ENCODE measurements at places on chromosomes 7 and 10.

DNA sequence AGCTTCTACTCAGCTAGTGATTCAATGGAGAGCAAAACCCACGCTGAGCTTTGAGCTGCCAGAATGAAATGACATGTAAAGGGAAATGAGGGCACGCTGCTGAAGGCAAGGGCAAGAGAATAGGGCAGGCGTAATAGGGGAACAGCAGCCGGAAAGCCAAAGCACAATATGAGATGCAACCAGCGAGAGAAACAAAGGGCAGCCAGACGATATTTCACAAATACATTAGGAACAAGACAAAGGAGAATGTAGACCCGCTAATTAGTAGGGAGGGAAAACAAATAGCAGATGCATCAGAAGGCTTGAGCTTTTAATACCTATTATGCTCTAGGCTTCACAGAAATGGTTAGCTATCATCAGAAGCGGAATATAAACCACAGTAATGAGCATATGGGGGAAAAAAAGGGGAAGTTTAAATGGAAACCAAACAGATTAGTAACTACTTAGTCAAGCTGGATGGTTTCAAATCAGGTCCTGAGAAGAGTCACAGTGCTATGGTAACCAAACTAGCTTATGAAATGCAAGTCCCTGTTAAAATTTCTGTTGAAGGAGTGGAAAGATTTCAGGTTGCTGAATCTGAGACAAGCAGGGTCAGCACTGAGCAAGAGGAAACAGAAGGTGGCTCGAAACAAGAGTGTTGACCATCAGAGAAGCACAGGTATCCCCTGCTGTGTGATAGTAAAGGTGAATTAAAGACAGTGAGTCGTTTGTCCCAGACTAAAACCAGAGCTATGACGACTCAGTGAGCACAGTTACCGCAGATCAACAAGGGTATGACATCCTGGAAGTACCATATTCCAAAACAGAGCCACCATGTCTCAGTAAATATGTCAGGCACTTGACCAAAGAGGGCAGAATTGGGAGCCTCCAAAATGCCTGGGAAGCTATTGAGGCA is 496.9 kb upstream of the CELF2 start:
- DNase-seq, result no peak

- no peak for DNase-seq
Observed at GRCh38 chr10:29635711-29636144, 957 bp upstream of the SVIL start.

GRCh38 chr10:103282961-103283360 is 6.0 kb downstream of the INA start:
- no peak for DNase-seq

GRCh38 chr7:30038196-30038980 is 10.2 kb downstream of the PLEKHA8 start:
- no peak for DNase-seq

DNA sequence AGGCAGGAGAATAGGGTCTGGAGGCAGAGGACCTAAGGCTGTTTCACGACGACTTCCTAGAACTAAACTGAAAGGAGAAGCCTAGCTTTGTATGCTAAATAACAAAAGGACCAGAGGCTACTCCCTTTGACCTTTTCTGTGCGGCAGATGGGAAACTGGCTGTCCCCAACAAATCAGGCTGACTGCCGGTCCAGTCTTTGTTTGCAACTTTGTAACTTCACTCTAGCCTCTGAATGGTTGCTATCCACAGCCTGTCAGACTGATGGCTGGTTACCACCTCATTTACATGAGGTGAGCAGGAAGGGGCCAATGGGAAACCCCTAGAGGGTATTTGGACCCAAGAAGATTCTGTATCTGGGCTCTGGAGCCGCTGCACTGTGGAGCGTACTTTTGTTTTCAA is 132.6 kb upstream of the SHH start:
- DNase-seq, result no peak

DNA sequence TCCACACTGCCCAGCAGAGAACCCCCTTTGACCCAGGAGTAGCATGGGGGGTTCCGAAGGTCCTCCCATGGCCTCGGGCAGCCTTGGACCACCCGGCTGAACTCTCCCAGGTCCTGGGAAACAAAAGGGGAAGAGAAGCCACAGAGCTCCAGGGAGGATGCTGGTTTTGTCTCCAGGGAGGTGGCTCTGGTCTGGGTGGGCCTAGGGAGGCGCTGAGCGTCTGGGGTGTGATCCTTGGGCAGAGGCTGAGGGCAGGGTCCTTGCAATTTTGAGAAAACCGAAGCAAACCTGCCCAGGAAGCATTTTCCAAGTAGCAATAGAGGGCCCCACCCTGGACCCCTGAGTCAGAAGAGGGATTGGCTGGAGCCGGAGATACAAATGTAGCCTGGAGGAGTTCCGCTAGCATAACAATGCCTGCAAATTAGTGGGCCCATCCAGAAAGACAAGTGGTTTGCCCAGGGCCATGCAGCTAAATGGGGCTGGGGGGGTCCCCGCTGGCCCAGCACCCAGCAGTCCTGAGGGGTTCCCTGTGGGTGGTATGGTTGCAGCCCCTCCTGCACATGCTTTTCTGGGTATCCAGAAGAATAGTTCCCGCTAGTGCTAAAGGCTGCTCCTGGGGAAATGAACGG is 2.0 kb downstream of the UTF1 start:
- DNase-seq, result no peak

DNA sequence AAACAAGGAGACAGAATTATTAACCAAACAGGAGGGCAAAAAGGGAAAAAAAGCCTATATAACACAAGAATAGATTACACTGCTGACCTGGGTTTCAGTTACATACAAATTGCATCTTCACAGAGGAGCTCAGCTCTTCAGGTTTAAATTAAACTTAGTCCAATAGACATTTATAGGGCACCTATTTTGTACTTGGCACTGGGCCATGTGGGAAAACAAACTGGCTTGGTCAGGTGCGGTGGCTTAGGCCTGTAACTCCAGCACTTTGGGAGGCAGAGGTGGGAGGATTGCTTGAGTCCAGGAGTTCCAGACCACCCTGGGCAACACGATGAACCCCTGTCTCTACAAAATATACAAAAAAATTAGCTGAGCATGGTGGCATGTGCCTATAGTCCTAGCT is 62.3 kb upstream of the CCDC6 start:
- DNase-seq, result no peak

DNA sequence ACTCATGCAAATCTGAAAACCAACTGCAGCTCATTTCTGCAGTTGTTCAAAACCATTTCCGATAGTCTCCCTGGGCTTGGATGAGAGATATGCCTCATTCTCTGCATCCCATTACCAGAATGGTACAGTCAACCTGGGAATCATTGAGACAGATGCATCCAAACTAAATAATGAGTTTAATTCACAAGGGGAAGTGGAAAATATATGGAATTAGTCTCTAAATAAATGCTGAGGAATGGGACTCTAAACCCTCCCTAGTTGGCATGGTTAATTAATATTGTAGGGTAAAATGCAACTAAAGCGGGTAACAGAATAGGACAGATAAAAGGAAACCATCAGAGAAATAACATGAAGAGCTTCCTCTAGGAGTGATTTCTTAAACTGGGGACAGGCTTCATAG is 118.9 kb downstream of the AMPH start:
- DNase-seq, result no peak

- DNase-seq, result no peak
Observed at GRCh38 chr10:3056280-3057037, 10.9 kb upstream of the PFKP start.

DNA sequence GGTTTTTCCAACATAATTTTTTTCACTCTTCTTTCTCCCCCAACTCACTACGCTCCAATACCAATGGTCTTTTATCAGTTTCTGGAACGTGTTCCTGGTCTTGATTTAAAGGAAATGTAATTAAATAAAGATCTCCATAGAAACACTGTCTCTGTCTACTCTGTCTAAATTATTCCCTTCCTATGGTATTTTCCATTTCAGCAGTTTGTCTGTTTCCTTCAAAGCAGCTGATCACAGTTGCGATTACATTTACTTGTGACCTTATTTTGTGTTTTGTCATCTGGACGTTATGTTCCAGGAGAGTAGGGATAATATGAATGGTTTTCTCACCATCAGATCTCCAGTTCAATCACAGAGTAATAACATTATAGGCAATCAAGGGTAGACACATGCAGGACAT is 359.2 kb downstream of the NRG3 start:
- no peak for DNase-seq

GRCh38 chr7:9711259-9711918 is 1262.3 kb upstream of the PHF14 start:
- no peak for DNase-seq

- DNase-seq, result no peak
Observed at GRCh38 chr10:96450529-96451207, 63.1 kb downstream of the TLL2 start.

DNA sequence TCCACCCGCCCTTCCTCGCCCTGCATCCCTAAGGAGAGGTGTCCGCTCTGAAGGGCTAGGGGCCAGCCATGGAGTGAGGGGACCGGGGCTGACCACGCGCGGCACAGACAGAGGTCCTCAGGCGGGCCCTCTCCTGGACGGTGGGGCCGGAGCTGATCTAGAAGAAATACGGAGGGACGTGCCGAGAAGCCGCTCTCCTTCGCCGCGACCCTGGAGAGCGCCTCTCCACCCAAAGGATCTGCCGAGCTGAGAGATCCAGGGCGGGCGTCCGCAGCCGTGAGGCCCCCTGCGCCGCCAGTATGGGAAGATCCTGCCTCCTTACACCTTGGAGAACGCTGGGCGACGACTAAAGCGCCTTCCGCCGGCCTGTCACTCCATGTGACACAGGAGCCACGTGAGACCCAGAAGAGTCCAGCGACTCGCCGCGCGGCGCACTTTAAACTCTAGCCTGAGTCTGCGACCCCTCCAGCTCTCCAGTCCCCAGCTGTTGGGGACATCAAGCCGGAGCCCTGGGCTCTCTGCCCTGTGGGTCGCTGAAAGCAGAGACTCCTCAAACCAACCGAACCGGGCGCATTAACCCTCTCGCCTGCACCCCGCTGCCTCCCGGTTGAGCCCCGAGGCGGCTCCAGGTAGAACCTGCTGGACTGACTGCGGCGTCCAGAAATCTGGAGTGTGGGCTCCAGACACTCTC is 1.5 kb upstream of the SFMBT2 start:
- DNase-seq, result peak; percentile 47

DNA sequence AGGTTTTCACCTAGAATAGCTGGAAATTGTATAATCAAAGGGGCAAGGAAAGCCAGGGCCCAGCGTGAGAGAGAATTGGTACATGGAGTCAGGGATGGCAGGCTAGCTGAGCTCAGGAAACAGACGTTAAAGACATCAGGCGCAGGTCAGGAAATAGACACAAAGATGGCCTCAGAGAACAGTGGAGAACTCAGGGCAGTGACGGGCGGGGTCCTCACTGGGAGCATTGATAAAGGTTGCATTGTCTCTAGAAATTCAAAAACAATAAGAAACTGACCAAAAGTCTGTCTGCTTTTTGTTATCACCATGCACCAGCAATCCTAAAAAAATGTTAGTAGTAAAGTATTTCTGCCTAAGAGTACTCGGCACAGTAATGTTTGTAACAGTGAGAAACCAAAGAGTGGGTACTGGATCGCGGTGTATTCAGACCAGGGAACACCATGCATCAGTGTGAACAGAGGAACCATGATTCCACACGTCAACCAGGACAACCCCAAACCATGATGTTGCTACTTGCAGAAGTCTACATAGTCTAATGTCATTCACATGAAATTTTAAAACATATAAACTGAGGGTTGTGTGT is 81.9 kb upstream of the AUTS2 start:
- DNase-seq, result peak; percentile 4

DNA sequence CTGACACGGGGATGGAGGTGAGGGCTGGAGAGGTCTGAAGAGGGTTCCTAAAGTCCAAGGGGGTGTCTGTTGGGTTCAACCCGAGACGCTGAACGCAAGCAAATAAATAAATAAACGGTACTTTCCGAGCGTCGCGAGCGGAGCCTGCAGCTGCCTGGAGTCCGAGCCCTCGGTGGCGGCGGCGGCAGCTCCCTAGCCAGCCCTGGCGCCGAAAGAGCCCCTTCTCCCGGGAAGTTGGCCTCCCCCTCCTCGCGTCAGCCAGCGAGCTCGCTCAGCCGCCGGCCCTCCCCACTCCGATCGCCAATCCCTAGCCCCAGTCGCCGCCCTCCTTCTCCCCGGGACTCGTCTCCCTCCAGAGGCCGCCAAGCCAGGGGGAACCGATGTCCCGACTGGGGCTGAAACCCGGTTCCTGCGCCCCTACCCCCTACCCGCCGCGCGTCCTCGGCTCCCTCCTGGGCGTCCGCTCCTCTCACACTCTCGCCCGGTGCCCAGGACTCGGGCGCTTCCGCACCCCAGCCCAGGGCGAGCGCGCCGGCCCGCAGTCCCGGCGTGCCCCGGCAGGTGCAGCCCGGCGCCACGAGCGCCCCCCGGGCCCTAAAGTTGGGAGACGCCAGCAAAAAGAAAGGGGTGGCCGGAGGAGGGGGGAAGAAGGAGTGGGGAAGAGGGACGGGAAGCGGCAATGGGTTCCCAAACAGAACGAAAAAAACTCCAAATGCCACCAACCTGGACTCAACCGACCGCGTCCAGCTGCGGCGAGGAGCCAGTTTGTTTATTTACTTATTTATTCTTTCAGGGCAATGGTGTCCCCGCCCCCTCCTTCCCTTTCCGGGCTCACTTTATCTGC is at the start of gene GFRA1:
TSS of gene GFRA1 (minus strand) at position 767 of the 844 bp plus-strand sequence. CDS start 1,177 bp downstream, outside the sequence.
- DNase-seq, result no peak

DNA sequence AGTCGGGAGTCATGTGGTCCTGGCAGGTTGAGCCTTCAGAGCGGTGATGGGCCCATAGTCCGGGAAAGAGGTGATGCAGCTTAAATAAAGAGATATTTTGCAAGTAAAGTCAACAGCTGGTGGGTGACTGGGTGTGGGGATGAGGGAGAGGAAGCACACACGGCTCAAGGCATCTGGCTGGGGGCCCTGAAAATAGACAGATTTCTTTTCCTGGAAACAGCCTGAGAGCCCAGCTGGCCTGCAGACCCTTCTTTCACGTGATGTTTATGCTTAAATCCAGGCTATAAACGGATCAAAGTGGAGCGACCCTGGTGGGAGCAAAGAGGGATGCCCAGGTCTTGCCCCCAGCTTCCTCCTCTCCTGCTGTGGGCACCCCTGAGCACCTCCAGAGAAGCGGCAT is 149.1 kb downstream of the TEX36 start:
- DNase-seq, result no peak

GRCh38 chr7:1928645-1929348 is 258.7 kb downstream of the ELFN1 start:
- DNase-seq, result no peak

GRCh38 chr7:84982199-84982598 is 204.7 kb downstream of the SEMA3D start:
- no peak for DNase-seq

DNA sequence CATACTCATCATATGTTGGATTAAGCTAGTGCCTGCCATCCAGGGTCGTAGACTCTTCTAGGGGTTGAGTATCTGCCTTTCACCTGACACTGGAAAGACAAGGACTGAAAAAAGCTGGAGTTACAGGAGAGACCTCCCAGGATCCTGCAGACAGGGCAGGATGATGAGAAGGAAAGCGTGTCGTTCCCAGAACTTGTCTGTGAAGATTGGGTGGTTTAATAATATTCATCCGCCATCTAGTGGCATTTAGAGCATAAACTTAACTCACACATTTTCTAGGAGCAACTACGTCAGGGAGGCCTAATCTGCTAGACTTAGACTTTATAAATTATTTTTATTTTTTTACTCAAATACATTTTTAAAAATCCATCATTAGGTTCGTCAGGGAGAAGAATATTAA is 59.6 kb downstream of the ADRB1 start:
- DNase-seq, result no peak

GRCh38 chr10:114327537-114328440 is 76.5 kb downstream of the AFAP1L2 start:
- no peak for DNase-seq

GRCh38 chr10:6490614-6491013 is 89.5 kb downstream of the PRKCQ start:
- DNase-seq, result no peak
